Heart left ventricle (tissue), 16 donors: ENCODE measurements at places on chromosomes 2 and 18. TPM values are rescaled to one million over a fixed set of nuclear protein-coding genes. Genes with fewer than 3 reads are reported as not detected.

- H3K27me3 ChIP-seq, result no peaks in the 10 kb centered on the region
- peaks cover 38% of the 10 kb centered on the region for H3K4me1 ChIP-seq
- H3K27ac ChIP-seq, result peak overlapping the region; percentile 92
- DNase-seq, result no peak
These were observed 27.6 kb downstream of the MLPH start for GRCh38 chr2:237514474-237515130.

- H3K36me3 ChIP-seq, result no peaks in the 10 kb centered on the region
- DNase-seq, result no peak
- no peak overlapping the region for H3K4me3 ChIP-seq
- H3K27ac ChIP-seq, result no peak overlapping the region
- H3K4me1 ChIP-seq, result no peaks in the 10 kb centered on the region
These were observed 78.2 kb downstream of the INPP4A start for GRCh38 chr2:98522854-98523253.

- H3K4me1 ChIP-seq, result no peaks in the 10 kb centered on the region
- no peak overlapping the region for H3K27ac ChIP-seq
- H3K27me3 ChIP-seq, result no peaks in the 10 kb centered on the region
- no peaks in the 10 kb centered on the region for H3K36me3 ChIP-seq
- H3K4me3 ChIP-seq, result no peak overlapping the region
These were observed 59.3 kb downstream of the WDR75 start for GRCh38 chr2:189500456-189501160.

EFEMP1 gene
- 188 TPM for total RNA-seq

DNA sequence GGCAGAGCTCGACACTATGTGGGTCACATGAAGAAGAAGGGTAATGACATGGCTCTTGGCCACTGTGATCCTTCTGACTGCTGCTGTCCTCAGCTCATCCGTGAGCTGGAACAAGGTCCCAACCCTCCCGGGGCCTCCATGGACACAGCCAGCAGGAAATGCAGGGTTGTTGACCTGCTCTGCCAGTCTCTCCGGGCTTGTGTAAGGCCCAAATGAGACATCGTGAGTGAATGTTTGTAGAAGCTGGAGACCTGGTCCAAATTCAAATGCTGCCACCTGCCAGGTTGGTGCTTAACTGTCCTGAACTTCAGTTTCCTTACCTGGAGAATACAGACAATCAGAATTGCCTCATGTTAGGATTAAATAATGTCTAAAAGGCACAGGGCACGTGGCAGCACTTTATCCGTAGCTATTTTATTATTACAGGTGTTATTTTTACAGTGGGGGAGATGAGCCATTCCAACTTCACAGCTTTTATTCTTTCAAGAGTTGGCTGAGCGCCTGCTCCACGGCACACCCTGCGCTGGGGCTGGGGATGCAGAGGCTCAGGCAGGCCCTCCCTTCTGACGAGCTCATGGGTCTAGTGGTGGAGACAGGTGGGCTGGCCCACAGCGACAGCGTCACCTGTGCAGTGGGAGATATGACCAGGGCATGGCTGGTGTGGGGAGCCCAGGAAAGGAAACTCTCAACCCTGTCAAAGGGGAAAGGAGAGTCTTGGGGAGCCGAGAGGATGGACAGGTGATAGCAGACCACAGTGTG lies 15.1 kb downstream of the ARHGEF4 start:
- H3K27me3 ChIP-seq, result no peaks in the 10 kb centered on the region
- no peak overlapping the region for H3K4me3 ChIP-seq
- DNase-seq, result no peak
- no peaks in the 10 kb centered on the region for H3K36me3 ChIP-seq
- H3K4me1 ChIP-seq, result no peaks in the 10 kb centered on the region

CRYGA gene
- not detected for total RNA-seq

TRIP12 gene
- 163 TPM for total RNA-seq

- H3K4me3 ChIP-seq, result no peak overlapping the region
- H3K4me1 ChIP-seq, result peaks cover 11% of the 10 kb centered on the region
- H3K36me3 ChIP-seq, result no peaks in the 10 kb centered on the region
- H3K27ac ChIP-seq, result no peak overlapping the region
These were observed 257.3 kb upstream of the APCDD1 start for GRCh38 chr18:10197097-10197496.

- H3K4me3 ChIP-seq, result no peak overlapping the region
- H3K4me1 ChIP-seq, result no peaks in the 10 kb centered on the region
- no peak for DNase-seq
- no peak overlapping the region for H3K27ac ChIP-seq
These were observed 1315.9 kb downstream of the DSC3 start for GRCh38 chr18:29726646-29727045.

GRCh38 chr2:117958186-117958585 lies 55.7 kb downstream of the CCDC93 start:
- H3K27me3 ChIP-seq, result no peaks in the 10 kb centered on the region
- H3K27ac ChIP-seq, result no peak overlapping the region
- H3K4me1 ChIP-seq, result no peaks in the 10 kb centered on the region
- no peak overlapping the region for H3K4me3 ChIP-seq

DNA sequence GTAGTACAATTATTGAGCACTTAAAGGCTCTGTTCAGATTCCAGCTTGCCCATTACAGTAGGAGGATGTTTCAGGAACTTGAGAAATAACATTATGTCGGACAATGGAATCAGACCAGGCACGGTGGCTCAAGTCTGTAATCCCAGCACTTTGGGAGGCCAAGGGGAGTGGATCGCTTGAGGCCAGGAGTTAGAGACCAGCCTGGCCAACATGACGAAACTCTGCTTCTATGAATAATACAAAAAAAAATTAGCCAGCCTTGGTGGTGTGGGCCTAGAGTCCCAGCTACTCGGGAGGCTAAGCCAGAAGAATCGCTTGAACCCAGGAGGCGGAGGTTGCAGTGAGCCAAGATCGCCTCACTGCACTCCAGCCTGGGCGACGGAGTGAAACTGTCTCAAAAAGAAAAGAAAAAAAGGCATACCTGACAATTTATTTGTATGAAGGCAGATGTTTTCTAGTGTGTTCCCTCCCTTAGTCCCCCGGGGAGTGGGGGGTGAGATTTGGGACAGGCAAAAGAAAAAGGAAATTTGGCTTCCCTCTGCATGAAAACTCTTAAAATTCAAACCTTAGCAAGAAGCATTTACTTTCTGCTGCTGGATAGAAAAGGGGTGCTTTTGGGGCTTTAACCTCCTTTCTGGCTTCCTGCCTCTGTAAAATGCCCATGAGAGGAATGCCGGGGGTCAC lies 13.7 kb upstream of the ZNF532 start:
- peak; percentile 37 for DNase-seq
- H3K36me3 ChIP-seq, result no peaks in the 10 kb centered on the region
- no peak overlapping the region for H3K27ac ChIP-seq

DNA sequence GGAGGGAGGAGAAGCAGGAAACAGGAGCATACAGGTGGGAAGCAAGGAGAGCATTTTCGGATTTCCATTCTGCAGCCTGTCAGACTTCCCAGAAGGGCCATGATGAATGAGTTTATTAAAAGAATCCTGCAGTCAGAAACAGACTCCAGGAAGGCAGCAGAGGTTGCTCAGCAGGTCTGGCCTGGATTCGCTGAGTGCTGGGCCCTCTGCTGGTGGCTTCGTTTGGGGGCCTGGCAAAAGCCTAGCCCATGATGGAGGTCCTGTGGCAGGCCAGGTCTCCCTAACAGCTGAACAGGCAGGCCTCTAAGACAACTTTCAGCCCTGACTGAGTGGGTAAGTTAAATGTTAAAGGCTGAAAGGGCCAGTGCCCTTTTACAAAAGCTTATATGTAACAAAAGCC lies 108.2 kb upstream of the CAPN13 start:
- H3K36me3 ChIP-seq, result no peaks in the 10 kb centered on the region
- H3K27me3 ChIP-seq, result no peaks in the 10 kb centered on the region
- H3K27ac ChIP-seq, result no peak overlapping the region
- no peaks in the 10 kb centered on the region for H3K4me1 ChIP-seq
- no peak for DNase-seq
- no peak overlapping the region for H3K4me3 ChIP-seq

GRCh38 chr2:26178246-26178645 lies 5.4 kb downstream of the GAREM2 start:
- H3K36me3 ChIP-seq, result no peaks in the 10 kb centered on the region
- peaks cover 15% of the 10 kb centered on the region for H3K4me1 ChIP-seq
- H3K4me3 ChIP-seq, result peak overlapping the region; percentile 53

GRCh38 chr2:169759987-169760386 lies 26.4 kb downstream of the KLHL23 start:
- H3K4me3 ChIP-seq, result no peak overlapping the region
- no peaks in the 10 kb centered on the region for H3K36me3 ChIP-seq
- no peak overlapping the region for H3K27ac ChIP-seq
- H3K27me3 ChIP-seq, result no peaks in the 10 kb centered on the region

GRCh38 chr2:119387381-119388129 lies 20.8 kb downstream of the DBI start:
- DNase-seq, result peak; percentile 79
- no peaks in the 10 kb centered on the region for H3K36me3 ChIP-seq
- H3K27me3 ChIP-seq, result no peaks in the 10 kb centered on the region
- peak overlapping the region; percentile 62 for H3K27ac ChIP-seq
- H3K4me1 ChIP-seq, result peaks cover 34% of the 10 kb centered on the region
- no peak overlapping the region for H3K4me3 ChIP-seq

- H3K4me3 ChIP-seq, result no peak overlapping the region
- no peaks in the 10 kb centered on the region for H3K4me1 ChIP-seq
- no peak overlapping the region for H3K27ac ChIP-seq
- no peaks in the 10 kb centered on the region for H3K27me3 ChIP-seq
- no peaks in the 10 kb centered on the region for H3K36me3 ChIP-seq
- DNase-seq, result no peak
These were observed 151.1 kb downstream of the FSHR start for GRCh38 chr2:49003201-49003600.

DNA sequence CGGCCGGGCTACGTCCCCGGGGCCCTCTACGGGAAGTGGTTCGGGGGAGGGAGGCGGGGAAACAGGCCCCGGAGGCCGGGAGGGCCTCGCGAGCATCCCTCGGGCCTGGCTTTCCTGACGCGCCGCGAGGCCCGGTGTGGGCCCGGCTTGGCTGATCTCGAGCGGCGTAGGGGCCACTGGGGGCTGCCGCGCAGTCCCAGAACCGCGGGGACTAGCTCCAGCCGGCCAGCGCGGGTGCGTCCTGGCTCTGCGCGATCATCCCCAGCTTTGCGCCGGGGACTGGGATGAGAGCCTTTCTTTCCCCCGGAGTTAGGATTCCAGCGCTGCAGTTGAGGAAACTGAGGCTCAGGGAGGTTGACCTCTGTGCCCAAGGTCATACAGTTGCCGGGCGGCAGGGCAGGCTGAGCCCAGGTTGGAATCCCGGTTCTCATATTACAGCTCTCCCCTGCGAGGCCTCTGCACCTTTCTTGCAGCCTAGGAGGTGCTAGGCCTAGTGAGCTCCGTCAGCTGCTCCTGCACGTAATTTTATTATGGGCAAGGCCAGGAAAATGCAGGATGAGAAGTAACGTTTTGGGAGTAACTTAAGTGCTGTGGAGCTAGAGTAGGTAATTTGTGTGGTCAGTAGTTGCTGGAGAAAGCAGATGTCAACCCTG lies 501 bp downstream of the LPIN1 start:
- H3K27me3 ChIP-seq, result no peaks in the 10 kb centered on the region
- peak overlapping the region; percentile 74 for H3K27ac ChIP-seq
- no peaks in the 10 kb centered on the region for H3K36me3 ChIP-seq
- peak overlapping the region; percentile 86 for H3K4me3 ChIP-seq
- DNase-seq, result no peak

GRCh38 chr2:40039549-40039948 lies 260.5 kb upstream of the THUMPD2 start:
- no peak overlapping the region for H3K27ac ChIP-seq
- no peaks in the 10 kb centered on the region for H3K4me1 ChIP-seq
- DNase-seq, result no peak
- H3K27me3 ChIP-seq, result no peaks in the 10 kb centered on the region
- no peak overlapping the region for H3K4me3 ChIP-seq
- no peaks in the 10 kb centered on the region for H3K36me3 ChIP-seq

RTP5 gene
- total RNA-seq, result not detected

GRCh38 chr2:171894612-171894947 lies 536 bp upstream of the SLC25A12 start:
- no peaks in the 10 kb centered on the region for H3K27me3 ChIP-seq
- no peaks in the 10 kb centered on the region for H3K4me1 ChIP-seq
- peak overlapping the region; percentile 87 for H3K4me3 ChIP-seq
- peak overlapping the region; percentile 89 for H3K27ac ChIP-seq
- no peaks in the 10 kb centered on the region for H3K36me3 ChIP-seq
- no peak for DNase-seq

GRCh38 chr2:155218945-155219344 lies 520.5 kb downstream of the KCNJ3 start:
- DNase-seq, result no peak
- H3K27ac ChIP-seq, result no peak overlapping the region
- no peak overlapping the region for H3K4me3 ChIP-seq
- no peaks in the 10 kb centered on the region for H3K36me3 ChIP-seq

FARP2 gene
- 26.0 TPM for total RNA-seq

GRCh38 chr2:23346029-23346428 lies 39.0 kb upstream of the KLHL29 start:
- DNase-seq, result no peak
- H3K4me1 ChIP-seq, result peaks cover 7% of the 10 kb centered on the region
- H3K27me3 ChIP-seq, result no peaks in the 10 kb centered on the region
- no peak overlapping the region for H3K4me3 ChIP-seq
- H3K27ac ChIP-seq, result no peak overlapping the region
- no peaks in the 10 kb centered on the region for H3K36me3 ChIP-seq

M1AP gene
- total RNA-seq, result 0.88 TPM

LYPD6 gene
- total RNA-seq, result 0.11 TPM

GRCh38 chr2:18444806-18445205 lies 115.6 kb downstream of the RDH14 start:
- no peaks in the 10 kb centered on the region for H3K4me1 ChIP-seq
- no peaks in the 10 kb centered on the region for H3K36me3 ChIP-seq
- no peak for DNase-seq
- no peak overlapping the region for H3K27ac ChIP-seq
